Left ventricle myocardium inferior (tissue), 1 donor: ENCODE measurements at places on chromosomes 2 and 18.

- DNase-seq = no peak
Measured at GRCh38 chr2:82795446-82795845, 1663.6 kb downstream of the SUCLG1 start.

DNA sequence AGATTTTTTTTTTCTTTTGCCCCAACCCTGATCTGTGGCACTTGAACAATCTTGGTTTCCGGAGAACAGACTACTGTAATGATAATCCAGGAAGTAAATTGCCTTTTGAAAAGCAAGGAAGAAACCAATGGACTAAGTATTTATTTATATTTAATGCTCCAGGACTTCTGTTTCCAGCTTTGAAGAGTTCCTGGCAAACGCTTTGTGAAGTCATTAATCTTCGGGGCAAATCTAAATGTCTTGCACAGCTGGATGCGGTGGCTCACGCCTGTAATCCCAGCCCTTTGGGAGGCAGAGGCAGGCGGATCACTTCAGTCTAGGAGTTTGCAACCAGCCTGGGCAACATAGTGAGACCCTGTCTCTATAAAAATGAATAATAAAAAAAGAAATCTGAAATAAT is 135.1 kb upstream of the GATA6 start:
- no peak for DNase-seq

GRCh38 chr18:2976218-2977132 is 36.5 kb downstream of the LPIN2 start:
- no peak for DNase-seq

DNA sequence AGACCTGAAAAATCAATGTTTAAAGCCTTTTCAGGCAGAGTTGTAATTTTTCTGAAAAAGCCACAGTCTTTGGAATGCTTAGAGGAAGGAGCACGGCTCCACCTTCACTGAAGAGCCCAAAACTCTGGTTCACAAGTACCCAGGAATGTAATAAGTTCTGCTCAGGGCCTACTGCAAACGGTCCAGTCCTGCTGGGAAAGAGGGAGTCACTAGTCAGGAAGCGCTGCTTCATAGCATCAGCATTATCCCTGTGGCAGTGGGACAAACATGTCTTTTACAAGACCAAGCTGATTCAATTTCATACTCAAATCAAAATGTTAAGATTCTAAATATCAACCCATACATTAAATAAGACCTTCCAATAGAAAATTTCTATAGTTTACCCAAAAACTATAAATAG is 152.9 kb upstream of the PGAP1 start:
- DNase-seq = no peak

DNA sequence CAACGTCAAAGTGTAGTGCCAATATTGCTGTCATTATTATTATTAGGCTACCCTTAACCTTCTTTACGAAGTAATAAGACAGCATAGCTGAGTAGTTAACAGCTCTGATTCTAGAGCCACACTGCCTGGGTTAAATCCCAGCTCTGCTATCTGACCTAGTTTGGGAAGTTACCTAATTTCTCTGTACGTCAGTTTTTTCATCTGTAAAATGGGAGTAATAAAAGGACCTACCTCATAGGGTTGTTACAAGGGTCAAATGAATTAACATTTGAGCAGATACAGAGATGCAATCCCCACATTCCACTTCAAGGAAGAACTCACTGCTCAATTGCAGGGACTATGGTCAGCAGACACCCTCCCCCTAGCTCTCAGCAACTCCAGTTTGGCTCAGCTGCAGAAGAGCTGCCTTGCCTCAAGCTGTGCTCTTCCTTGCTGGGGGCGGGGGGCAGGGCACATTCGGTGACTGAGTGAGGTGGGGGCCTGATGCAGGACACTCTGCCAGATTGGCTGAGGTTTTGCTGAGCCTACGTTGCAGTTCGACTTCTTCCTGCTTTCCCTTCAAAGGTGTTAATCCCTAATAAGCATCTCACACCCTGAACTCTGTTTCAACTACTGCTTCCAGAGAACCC is 11.0 kb upstream of the LGALSL start:
- no peak for DNase-seq
